HTR-8/SVneo (cell line): ENCODE measurements at places on chromosomes 3 and 15.
A peak's percentile ranks its signal among the peaks of the same experiment; 100 is the strongest.

- DNase-seq = no peak
Observed at GRCh38 chr3:171851660-171852058, 8.5 kb downstream of the TMEM212 start.

- no peak for DNase-seq
Observed at GRCh38 chr3:194689493-194689944, 3.8 kb downstream of the FAM43A start.

DNA sequence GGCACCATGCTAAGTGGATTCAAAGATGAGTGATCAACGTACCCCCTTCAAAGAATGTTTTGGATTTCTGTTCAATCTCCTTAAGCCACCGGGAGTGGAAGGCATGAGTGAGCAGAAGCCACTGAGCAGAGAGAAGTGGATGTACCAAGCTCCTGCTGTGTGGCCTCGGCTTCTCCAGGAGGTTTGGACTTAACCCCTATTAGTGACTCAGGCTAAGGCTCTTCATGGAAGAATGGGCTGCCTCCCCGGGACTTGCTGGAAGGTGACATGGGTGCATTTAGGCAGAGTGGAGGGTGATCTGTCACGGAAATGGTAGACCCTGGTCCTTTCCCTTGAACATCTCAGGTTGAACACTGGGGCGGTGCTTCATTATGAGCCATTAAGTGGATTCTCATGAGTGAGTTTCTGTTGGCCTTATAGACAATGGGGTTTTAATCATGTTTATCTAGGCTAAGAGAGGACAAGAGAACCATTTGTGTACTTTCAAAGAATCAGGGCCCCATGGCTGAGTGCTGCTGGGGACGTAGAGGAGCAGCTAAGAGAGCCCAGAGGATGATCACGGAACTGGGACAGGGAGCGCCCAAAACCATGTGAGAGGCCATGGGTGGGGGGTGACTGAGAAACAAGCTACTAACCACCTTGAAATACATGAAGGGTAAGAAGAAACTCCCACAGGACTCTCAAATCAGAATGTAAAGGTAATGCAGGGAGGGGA lies 62.2 kb downstream of the HES1 start:
- no peak for DNase-seq

DNA sequence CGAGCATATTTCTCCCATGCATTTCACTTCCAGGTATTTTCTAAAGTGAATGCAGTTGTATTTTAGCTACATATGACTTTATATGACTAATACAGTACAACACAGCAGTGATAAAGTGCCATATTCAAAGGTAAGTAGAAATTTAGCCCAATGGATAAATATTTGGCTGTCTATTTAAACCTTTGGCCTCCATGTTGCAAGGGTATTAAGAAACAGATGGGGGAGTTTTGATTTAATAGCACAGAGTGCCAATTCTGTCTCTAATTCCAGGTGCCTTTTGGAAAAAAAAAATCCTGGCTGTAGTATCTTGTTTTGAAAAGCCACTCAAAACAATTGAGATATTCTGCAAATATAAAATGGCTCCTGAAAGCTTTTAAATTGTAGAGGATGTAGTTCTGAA lies 44.9 kb upstream of the SGO1 start:
- DNase-seq = no peak

GRCh38 chr3:116053017-116053416 lies 392.3 kb downstream of the LSAMP start:
- no peak for DNase-seq

GRCh38 chr15:25858952-25859760 lies 4.0 kb downstream of the ATP10A start:
- DNase-seq = no peak

DNA sequence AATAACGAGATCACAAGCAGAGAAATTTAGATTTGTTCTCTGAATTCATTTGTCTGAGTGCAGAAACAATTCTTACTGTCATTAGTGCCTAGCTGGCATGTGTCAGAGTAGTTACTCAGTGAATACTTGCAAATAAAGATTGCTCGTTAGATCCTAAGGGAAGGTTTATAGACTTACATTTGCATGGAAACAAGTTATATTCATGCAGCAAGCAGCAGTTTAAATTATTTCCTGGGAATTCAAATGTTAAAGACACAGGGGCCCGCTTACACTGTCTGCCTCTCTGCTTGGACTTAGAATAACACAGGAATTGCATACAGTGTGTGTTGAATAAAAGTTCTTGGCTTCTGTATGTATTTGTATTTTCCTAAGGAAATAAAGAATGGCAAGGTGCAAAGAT lies 680.6 kb upstream of the NECTIN3 start:
- no peak for DNase-seq

DNA sequence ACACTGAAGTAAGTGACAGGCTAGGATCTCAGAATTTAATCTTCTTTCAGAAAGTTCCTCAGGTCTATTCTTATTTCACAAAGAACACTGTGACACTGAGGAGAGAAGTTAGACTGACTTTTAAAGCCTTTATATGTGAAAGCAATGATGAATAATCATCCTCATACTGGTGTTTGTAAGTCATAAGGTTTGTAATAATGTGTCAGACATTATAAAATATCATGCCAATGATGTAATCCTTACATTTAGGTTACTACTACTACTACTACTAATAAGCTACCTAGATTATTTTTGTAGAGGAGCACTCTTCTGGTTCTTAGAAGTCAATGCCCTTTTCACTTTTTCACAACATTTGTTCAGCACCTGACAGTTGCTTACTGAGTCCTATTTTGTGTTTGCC lies 33.4 kb downstream of the FANCD2OS start:
- DNase-seq = no peak

DNA sequence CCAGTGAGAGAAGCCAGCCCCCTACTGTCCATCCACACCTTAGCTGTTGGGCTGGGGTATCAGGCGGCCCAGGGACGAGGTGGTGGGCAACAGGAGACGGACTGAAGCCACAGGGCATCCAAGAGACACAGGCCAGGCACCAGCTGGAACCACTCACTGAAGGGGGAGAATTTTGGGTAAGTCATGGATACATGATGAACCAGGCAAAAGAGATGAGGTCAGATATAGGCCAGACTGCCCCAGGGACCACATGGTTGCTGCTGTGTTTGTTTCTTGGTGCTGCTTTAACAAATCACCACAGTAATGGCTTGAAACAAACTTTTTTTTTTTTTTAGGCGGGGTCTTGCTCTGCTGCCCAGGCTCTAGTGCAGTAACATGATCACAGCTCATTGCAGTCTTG lies 66.4 kb downstream of the SEMA5B start:
- no peak for DNase-seq

DNA sequence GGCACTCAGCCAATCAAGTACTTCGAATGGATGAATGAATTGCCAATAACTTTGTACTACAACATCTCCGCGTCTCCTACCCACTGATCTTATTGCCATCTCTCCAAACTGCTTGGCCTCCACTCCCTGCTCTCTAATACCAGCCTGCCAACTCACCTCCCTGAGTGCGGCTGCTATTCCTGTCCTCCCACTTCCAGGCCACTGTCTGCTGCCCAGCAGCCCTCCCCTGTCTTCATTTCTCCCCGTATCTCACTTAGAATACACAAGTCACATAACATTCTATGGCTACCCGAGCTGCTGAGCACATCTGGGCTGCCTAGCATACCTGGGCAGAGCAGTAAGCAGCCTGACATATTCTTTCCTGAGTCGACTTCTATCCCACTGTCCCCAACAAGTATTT lies 149.9 kb upstream of the LRTM1 start:
- no peak for DNase-seq

GRCh38 chr15:51075364-51075763 lies 19.3 kb downstream of the TNFAIP8L3 start:
- DNase-seq = no peak

DNA sequence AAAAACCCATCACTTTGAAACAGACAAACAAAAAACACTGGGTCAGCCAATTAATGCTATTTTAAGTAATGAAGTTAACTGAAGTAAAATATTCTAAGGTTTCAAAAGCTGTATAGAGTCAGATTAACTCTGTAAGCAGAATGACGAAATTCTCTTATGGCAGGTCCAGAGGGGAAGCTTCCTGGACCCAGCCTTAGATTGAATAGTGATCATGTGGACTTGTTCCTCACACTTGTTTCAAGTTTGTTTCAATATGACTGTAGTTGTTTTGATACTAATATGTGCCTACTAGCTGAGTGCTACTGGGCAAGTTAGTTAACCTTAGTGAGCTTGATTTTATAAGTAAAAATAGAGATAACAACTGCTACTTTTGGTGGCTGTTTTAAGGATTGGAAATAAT lies 32.6 kb downstream of the PLS1 start:
- no peak for DNase-seq

GRCh38 chr3:123326531-123326930 lies 122.4 kb downstream of the ADCY5 start:
- no peak for DNase-seq

DNA sequence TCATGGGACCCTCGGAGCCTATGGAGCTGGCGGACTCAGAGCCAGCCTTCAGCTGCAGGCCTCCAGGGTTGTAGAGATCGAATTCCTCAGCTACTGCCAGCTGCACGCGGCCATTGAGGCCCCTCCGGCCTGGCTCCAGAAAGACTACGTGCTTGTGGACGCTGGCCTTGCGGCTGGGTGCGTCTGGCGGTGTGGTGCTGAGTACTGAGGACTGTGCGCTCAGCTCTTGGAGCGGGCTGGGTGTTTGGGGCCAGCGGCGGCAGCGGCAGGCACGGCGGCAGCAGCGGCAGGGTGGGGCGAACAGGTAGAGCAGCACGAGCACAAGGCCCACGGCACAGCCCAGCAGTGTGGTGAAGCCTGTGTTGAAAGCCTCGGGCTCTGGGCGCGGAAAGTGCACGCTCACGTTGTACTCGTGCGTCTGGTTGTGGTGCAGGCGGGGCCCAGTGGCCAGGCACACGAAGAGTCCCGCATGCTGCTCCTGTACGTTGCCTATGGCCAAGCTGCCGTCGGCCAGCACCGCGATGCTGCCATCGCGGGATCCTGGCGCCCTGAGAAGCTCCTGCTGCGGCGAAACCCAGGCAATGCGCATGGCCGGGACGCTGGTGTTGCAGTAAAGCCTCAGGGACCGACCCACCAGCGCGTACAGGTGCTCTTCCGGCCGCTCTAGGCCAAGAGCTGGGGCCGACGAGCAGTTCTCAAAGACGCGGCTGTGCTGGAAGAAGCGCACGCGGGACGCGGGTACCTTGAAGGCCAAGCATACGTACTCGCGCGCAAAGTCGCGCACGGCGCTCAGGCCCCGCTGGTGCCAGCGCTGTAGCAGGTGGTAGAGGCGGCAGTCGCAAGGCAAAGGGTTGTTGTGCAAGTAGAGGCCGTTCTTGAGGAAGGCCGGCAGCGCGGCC lies 1.3 kb downstream of the AMIGO3 start:
- no peak for DNase-seq

- DNase-seq = no peak
Observed at GRCh38 chr15:92617549-92618520, 37.7 kb downstream of the FAM174B start.

GRCh38 chr15:69424001-69424400 lies 9.9 kb downstream of the KIF23 start:
- DNase-seq = no peak

- no peak for DNase-seq
Observed at GRCh38 chr15:97319291-97319690, 641.2 kb upstream of the ARRDC4 start.

DNA sequence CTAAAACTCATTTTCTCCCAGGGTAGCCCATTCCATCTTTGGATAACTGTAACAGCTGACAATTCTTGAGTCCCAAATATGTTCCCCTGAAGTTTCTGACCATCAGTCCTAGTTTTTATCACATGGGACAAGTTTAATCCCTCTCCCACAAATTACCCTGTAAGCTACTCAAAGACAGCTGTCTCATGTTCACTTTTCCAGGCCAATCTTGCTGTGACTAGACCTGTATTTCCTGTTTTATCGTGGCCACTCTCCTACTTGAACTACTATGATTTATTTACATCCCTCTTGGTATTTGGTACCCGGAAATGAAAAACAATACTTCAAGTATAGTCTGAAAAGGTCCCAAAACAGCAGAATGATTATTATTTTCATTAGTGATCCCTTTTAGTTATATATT lies 95.1 kb upstream of the MEX3B start:
- DNase-seq = no peak

DNA sequence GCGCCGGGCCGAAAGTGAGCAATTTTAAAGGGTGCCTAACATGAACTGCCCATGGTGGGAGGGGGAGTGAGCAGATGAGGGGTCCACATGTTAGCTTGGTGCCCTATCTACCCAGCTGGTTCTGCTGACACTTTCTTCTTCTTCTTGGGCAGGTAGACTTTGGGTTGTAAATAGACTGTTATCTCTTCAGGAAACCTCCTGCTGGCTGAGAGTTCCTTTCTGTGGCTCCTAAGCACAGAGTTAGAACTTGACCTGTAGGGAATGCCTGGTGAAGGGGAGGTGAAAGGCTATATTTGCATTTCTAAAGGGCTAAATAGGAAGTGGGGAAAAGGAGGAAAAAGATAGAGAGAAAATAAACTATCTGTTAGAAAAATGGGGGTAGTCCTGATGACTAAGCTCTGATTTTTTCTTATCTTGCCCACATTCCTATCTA lies 521.4 kb upstream of the TGFBR2 start:
- DNase-seq = no peak

DNA sequence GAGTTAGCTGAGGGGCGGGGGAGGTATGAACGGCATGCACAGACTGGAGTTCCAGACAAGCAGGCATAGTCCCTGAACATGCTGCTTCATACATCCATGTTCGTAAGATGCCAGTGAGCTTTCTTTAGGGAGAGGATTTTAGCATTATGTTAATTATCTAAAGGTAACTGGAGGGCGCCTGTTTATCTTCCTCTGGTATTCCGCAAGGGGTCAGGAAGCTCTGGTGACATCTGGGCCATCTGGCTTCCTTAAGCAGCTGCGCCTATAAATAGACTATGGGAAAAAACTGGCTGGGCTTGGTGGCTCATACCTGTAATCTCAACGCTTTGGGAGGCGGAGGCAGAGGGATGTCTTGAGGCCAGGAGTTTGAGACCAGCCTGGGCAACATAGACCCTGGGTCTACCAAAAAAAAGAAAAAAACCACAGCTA lies 1.5 kb upstream of the FBXO22 start:
- no peak for DNase-seq

- DNase-seq = no peak
Observed at GRCh38 chr3:117763561-117763960, 1054.0 kb downstream of the TUSC7 start.

GRCh38 chr15:95410757-95411156 lies 919.7 kb upstream of the NR2F2 start:
- no peak for DNase-seq

- peak; percentile 10 for DNase-seq
Observed at GRCh38 chr3:161305095-161305991, 66.0 kb downstream of the SPTSSB start.

- peak; percentile 22 for DNase-seq
Observed at GRCh38 chr3:141485641-141486495, 959 bp upstream of the RASA2 start.

- DNase-seq = no peak
Observed at GRCh38 chr15:101029971-101030661, 111.0 kb downstream of the LRRK1 start.

DNA sequence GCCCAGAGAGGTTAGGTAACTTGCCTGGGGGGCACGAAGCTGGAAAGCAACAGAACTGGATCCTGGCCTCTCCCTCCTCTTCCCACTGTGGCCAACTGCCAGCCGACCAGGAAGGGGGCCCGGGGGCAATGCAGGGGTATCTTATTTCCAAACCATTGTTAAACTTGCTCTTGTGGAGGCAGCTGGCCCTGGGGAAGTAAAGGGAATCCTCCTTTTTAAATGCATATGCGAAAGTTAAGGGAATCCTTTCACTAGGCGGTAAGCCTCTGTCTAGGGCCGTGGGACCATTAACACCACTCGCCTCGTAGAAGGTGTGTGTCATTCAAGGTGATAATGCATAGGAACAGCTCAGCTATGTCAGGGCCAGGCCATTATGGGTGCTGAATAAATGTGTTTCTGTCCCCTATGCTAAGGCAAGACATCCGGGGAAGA lies 68.6 kb downstream of the ST6GAL1 start:
- DNase-seq = no peak

- no peak for DNase-seq
Observed at GRCh38 chr3:8579096-8579495, 65.5 kb downstream of the SSUH2 start.
